T-helper 17 cell (primary cell): ENCODE measurements at places on chromosomes 16 and 17.

GRCh38 chr16:82504836-82505235, 121.9 kb upstream of the CDH13 start:
- DNase-seq: no peak

DNA sequence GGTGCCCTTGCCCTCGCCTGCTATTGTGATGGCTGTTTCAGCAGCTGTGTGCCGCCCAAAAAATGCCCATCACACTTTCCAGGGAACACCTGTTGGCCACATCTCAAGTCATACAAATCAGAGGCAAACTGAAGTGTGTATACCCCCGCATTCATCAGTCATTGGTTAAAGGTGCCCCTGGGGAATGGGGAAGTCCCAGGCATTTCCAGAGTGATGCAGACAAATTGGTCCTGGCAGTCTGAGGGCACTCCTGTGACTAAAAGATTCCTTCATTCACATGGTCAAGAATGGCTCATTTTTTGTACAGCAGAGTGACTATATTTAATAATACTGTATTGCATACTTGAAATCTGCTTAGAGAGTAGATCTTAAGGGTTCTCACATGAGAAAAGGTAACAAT, 102.9 kb upstream of the TMEM97 start:
- no peak for DNase-seq

DNA sequence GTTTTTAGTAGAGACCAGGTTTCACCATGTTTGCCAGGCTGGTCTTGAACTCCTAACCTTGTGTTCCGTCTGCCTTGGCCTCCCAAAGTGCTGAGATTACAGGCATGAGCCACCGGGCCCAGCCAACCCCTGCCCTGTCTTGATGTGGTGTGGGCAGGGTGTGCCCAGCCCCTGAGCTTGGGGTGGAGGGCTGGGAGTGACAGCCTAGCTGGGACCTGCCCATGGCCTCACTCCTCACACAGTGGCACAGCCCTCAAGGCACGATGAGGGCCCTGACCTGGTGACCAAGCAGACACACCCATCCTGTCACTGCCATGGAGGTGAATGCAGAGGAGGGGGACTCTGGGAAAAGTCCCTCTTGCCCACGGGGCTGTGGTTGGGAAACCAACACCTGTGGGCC, 3.0 kb downstream of the IL32 start:
- DNase-seq: no peak

DNA sequence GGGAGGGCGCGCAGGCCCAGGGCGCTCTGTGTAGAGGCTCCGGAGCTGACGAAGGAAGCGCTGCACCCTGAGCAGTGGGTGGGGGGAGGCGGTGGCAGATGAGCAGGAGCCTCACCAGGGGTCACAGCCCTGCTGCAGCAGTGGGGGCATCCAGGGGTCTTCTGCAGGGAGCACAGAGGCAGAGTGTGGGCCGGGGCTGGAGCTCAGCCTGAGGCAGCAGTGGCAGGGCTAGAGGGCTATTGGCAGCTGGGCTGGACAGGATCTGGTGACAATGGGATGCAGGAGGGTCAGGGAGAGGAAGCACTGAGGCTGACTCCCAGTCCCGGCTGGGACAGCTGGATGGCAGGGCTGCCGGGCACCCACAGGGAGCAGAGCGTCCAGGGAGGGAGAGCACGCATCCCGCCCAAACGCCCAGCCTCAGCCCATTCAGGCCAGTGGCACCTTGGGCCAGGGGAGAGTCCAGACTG, 21.0 kb downstream of the KDM8 start:
- no peak for DNase-seq

GRCh38 chr16:19393226-19394111, 24.2 kb upstream of the TMC5 start:
- DNase-seq: no peak

GRCh38 chr16:83830091-83830768, 22.5 kb downstream of the HSBP1 start:
- DNase-seq: no peak

- DNase-seq: no peak
These were observed 1.5 kb upstream of the NHERF1 start for GRCh38 chr17:74746922-74747321.

DNA sequence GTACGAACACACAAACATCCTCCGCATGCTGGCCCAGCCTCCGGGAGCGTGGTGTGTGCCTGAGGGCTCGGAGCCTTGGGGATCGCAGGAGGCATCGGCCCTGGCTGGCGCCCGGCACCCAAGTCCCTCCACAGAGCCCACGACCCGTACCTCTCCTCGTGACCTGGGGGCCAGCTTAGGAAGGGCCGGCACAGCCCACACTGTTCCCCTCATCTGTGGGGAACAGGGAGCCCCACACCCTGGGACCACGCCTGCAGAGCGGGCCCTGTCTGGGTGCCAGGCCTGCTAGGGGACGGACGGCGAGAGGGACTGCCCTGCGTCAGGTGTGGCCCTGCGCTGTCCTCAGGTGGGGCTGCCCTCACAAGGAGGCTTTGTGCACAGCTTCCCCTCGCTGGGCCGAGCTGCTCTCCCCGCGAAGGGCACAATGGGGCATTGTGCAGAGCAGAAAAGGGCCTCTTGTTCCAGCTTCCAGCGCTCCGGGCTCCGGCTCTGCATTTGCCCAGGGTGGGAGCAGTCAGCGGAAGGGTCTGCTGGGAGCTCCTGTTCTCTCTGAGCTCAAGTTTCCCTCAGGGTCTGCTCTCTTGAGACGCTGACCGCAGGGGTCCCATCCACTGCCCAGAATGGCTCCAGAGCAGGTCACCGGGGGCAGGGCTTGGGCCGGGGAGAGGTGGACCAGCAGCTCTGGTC, 1.7 kb upstream of the LMF1 start:
- no peak for DNase-seq

DNA sequence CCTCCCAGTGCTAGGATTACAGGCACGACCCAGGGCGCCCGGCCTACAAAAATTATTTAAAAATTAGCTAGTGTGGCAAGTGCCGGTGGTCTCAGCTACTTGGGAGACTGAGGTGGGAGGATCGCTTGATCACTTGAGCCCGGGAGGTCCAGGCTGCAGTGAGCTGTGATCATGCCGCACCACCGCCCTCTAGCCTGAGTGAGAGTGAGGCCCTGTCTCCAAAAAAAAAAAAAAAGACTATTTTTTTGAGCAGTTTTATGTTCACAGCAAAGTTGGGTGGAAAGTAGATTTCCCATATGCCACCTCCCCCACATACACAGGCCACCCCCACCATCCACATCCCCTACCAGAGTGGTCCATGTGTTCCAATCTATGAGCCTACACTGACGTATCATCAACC, 84.9 kb downstream of the MGAT5B start:
- no peak for DNase-seq

- no peak for DNase-seq
These were observed 12.0 kb downstream of the C17orf113 start for GRCh38 chr17:42038221-42038973.

GRCh38 chr16:14419817-14420216, 210.2 kb downstream of the PARN start:
- no peak for DNase-seq

DNA sequence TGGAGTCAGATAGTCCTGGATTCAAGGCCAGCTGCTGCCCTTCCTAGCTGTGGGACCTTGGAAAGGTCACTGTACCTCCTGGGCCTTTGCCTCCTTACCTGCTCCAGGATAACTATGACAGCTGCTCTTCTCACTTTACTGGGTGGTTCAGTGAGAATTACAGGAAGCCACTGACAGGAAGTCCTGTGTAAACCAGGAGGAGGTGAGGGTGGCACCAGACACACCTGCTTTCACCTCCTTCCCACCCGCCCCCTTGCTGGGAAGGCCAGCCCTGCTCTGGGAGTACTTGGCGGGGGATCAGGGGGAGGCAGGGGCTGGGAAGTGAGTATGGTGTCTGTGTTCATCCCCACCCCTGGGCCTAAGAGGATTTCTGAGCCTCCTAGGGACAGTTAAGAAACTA, 42.6 kb downstream of the CPNE2 start:
- no peak for DNase-seq

DNA sequence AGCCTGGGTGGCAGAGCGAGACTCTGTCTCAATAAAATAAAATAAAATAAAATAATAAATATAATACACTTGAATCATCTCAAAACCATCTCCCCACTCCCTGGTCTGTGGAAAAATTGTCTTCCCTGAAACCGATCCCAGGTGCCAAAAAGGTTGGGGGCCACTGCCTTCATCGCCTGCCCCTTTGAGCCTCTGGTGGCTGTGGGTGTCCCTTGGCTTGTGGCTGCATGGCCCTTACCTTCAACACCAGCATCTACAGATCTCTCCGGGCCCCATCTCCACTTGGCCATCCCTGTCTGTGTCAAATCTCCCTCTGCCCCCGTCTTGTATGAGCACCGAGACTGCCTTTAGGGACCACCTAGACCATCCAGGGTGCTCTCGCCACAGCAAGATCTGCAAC, 177.3 kb downstream of the SEC14L1 start:
- no peak for DNase-seq

DNA sequence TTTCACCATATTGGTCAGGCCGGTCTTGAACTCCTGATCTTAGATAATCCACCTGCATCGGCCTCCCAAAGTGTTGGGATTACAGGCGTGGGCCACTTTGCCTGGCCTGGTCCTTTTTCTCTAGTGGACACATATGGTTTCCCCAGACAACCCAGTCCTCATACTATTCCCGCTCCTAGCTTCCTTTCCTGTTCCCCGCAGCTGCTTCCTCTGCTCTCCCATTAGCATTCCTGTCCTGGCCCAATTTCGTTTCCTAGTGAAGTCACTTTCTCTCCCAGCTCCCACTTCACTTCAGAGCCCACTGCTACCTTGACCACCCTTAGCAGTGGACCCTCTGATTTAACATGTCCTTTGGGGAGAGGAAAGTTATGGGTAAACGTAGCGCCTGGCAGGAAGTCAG, 11.3 kb downstream of the KATNIP start:
- no peak for DNase-seq

GRCh38 chr17:5558815-5559785, 25.2 kb downstream of the NLRP1 start:
- no peak for DNase-seq

- DNase-seq: no peak
These were observed 52.8 kb upstream of the LYRM9 start for GRCh38 chr17:27945953-27946352.

DNA sequence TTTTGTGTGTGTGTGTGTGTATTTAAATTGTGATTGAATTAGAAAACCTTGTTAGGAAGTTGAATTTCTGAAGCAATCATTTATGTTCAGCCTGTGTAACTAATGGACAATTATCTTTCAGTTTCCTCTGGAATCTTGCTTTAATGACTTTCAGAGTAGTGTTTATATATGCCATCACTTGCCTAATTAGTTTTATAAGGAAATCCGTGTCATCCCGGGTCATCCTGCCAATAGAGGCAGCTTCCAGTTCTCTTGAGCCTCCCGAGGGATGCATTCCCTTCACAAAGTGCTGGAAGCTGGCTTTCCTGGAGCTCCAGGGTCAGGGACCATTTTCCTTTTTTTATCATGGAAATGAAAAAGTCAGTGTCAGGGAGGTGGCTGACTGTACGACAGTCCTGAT, 42.9 kb downstream of the PRKCA start:
- DNase-seq: no peak

- peak; percentile 64 for DNase-seq
These were observed 13.7 kb downstream of the SYCE1L start for GRCh38 chr16:77212741-77213541.

DNA sequence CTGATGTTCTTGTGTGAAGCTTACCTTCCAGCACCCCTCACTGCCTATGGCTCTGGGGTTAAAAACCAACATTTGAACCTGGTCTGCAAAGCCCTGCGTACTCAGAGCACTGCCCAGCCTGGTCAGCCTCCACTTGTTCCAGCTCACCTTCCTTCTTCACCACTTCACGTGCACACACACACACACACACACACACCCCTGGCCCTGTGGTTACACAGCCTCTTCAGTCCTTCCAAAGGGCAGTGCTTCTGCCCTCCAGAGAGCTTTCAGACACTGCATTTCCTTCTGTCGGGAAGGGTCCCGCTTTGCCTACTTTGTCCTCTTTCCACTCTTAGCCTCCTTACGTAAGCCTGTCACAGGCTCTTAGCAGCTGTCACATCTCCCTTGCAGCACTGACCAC, 9.6 kb upstream of the TMEM220 start:
- no peak for DNase-seq

DNA sequence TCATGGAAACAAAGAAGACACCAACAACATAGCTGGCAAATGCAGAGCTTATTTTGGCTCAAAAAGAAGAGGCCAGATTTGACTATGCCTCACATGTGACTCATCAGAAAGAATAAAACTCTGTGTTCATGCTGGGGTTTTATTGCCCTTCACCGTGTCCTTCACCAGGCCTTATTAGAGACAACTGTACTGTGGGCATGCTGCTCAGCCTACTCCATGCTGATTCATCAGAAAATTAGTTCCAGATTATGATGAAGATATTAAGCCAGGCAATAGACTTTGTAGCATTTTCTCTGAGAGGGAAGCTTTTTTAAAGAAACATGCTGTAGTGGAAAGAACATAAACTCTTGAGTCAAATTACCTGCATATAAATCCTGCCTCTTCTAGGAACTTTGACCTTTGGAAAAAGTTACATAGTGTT, 89.8 kb downstream of the CYB561 start:
- no peak for DNase-seq

- peak; percentile 29 for DNase-seq
These were observed 189.2 kb upstream of the AXIN2 start for GRCh38 chr17:65750631-65751115.

GRCh38 chr16:14378131-14378551, 251.9 kb downstream of the PARN start:
- DNase-seq: no peak

DNA sequence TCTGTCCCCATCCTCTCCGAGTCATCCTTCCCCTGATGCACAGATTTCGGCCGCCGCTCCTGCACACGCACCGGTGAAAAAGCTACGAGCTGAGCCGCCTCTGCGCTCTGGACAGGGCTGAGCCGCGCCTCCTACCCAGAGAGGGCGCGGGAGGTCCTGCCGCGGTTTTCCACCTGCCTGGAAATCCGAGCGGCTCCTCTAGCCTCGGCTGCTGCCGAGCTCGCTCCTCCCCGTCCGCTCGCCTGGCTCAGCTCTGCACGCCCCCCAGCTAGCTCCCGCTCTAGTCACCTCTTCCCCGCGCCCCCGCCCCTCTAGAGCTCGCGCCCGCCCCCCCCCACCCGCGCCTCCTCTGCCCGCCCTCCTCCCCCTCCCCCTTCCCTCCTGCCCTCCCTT, 198 bp upstream of the SHISA9 start:
- DNase-seq: no peak

- no peak for DNase-seq
These were observed 264.1 kb downstream of the ZFHX3 start for GRCh38 chr16:72783716-72784318.
